NCI-H1417 treated with DMSO at 0.1 percent for 48 hours (cell line): ENCODE measurements at places on chromosomes 5 and 9.

DNA sequence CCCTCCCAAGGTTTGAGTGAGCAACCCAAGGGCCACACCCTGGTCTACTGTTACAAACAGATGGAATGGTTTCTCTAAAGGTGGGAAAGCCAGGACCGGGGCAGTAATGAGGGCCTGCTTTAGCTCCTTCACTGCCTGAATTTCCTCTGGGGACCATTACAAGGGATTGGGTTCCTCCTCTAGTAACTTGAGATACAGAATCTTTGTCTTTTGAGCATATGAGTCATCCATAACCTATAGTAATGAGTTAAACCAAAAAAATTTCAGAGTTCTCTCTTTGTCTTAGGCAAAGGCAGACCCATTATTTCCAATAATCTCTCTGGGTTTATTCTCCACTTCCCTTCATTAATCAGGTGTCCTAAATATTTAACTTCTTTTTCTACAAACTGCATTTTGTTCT, 618.8 kb downstream of the HINT1 start:
- no peak for DNase-seq

- DNase-seq = no peak
Observed at GRCh38 chr9:113630386-113631136, 167.0 kb downstream of the RGS3 start.

GRCh38 chr9:99143655-99144054, 38.7 kb downstream of the TGFBR1 start:
- no peak for DNase-seq

GRCh38 chr5:163193886-163194285, 243.5 kb upstream of the CCNG1 start:
- DNase-seq = no peak

GRCh38 chr9:131423171-131423581, 29.3 kb downstream of the PRRC2B start:
- DNase-seq = no peak

- no peak for DNase-seq
Observed at GRCh38 chr9:83981126-83981871, 694 bp downstream of the RMI1 start.

DNA sequence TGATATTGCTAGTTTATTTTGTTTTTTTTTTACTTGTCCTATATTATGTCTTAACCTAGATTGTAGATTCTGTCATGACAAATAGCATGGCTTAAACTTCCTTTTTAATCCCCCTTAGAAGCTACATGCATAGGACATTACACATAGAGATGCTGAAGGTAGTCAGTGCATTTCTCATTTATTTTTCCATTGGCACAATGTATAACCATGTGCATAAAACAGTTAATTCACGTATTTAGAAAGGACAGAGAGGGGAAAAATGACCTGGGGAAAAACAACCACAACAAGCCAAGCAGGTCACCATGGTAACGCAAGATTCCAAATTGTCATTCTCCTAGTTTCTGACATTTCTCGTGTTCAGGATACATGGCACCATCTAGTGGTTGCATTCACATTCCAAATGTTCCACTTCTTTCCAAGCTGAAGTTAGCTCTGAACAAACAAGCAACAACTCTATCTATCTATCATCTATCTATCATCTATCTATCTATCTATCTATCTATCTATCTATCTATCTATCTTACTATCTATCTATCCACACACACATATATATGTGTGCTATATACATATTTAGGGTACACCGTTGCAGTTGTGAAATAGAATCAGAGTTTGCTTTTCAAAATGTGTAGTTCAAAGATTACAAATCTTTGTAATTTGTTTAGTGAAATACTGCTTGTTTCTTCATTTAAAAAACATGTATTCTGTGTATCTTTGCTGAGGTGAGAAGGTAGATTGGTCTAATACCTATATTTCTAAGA, 487.2 kb upstream of the ST8SIA4 start:
- no peak for DNase-seq

DNA sequence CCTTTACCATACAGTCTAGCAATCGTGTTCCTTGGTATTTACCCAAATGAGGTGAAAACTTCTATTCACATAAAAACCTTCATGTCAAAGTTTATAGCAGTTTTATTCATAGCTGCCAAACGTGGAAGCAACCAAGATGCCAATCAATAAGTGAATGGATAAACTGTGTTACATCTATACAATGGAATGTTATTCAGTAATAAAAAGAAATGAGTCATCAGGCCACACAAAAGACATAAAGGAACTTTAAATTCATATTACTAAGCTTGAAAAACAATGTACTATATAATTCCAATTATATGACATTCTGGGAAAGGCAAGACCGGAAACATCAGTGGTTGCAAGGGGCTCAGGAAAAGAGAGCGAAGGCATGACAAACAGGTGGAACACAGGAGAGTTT, 679.9 kb downstream of the ISL1 start:
- no peak for DNase-seq

DNA sequence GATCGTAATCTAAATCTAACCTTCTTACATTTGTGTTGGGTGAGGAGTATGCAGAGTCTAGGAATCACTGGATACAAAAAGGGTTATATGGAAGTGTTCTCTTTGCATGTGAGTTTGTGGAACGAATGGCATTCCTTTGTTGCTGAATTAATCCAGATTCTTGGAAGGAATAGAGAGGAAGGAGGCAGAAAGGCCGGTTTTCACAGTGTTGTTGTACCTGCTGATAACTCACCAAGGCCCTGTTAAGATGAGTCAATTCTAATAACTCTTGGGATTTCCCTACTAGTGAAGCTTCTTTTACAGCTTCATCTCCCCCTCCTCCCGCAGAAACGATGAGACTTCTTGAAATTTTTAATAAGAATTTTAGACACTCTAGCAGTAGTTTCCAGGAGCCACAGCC, 84.0 kb downstream of the ZSWIM6 start:
- no peak for DNase-seq

- no peak for DNase-seq
Observed at GRCh38 chr5:158061451-158061850, 202.5 kb upstream of the CLINT1 start.

- no peak for DNase-seq
Observed at GRCh38 chr9:27059412-27059811, 49.6 kb upstream of the TEK start.

DNA sequence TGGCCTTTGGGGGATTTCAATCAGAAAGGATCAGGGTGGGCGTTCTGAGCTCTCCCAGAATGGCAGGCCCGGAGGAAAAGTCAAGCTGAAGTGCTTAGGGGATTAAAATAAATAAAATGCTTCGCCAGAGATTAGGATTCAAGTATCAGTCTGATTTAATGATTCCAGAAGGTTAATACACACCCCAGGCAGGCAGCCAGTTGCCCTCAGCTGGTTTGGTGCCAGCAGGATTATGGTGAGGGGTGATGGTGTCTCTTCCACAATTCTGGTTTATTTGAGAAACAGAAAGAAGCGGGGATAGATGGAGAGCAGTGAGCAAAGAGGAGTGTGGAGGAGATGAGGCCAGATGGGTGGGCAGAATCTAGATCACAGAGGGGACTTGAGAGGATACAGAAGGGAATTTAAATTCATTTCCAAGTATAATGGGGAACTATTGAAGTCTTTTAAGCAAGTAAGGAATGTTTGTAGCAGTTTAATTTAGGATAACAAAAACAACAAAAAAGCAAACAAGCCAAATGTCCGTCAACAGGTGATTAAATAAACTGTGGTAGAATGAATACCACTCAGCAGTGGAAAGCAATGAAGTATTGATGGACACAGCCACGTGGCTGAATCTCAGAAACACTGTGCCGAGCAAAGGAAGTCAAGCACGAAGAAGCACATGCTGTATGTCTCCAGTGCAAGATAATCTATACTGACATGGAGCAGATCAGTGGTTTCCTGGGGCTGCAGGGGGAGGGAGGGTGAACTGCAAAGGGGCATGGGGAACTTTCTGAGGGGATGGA, 297.7 kb downstream of the MSX2 start:
- DNase-seq = no peak

DNA sequence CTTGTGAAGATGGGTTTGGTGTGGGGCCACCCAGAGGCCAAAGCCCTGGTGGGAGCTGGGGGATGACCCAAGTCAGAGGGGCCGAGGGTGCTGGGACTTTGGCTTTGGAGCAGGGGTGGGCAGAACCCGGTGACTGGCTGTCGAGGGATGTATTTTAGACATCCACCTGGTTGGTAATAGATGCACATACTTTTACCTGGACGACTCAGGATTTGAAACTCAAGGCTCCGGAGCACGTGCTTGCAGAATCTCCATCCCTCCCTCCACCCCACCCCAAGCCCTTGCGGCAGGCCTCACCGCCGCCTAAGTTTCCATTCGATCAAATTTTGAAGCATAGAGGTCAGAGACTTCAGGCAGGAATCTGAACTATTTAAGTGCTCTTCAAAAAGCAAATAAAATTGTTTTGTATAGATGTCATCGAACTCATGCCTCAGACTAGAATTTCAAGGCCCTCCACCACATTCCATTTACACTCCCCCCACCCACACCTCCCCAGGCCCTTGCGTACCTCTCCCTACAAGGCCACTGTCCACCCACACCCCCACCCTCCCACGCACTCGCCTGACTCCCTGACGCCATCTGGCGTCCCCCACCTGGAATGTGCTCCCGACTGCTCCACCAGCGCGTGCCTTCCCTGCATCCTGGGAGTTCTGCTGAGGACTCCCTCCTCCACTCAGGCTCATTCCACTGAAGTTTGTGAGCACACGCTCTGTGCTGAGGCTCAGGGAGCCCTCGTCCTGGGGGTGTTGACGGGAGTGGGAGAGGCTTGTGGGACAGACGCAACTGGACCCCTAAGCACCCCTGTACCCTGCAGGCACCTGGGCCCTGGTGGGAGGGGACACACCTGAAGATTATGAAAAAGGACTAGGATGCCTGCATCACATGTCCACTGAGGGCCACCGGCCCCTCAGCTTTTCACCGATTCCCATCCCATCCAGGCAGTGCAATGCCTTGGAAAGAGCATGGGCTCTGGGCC, 56.4 kb upstream of the RPL26L1 start:
- no peak for DNase-seq

GRCh38 chr5:116415182-116415581, 159.4 kb downstream of the SEMA6A start:
- no peak for DNase-seq

GRCh38 chr5:134439210-134439654, 27.6 kb upstream of the CDKN2AIPNL start:
- no peak for DNase-seq

- DNase-seq = no peak
Observed at GRCh38 chr5:10432059-10433008, 9.3 kb upstream of the ROPN1L start.
